ENCODE measurements at places on chromosomes 1 and 21. TPM values are rescaled to one million over a fixed set of nuclear protein-coding genes. Genes with fewer than 3 reads are reported as not detected.

PRMT6 gene
- total RNA-seq, result 6.1 TPM

- H3K27ac ChIP-seq, result peak overlapping the region; percentile 41
- H3K27me3 ChIP-seq, result no peaks in the 10 kb centered on the region
- peaks cover 10% of the 10 kb centered on the region for H3K4me1 ChIP-seq
- no peak for DNase-seq
- H3K4me3 ChIP-seq, result peak overlapping the region; percentile 22
- H3K36me3 ChIP-seq, result no peaks in the 10 kb centered on the region
Measured at GRCh38 chr21:35528116-35529042, 479.3 kb upstream of the RUNX1 start.

GRCh38 chr21:45421071-45421845 lies 16.3 kb downstream of the COL18A1 start:
- H3K27me3 ChIP-seq, result no peaks in the 10 kb centered on the region
- peak; percentile 68 for DNase-seq
- H3K36me3 ChIP-seq, result no peaks in the 10 kb centered on the region
- no peak overlapping the region for H3K4me3 ChIP-seq
- H3K4me1 ChIP-seq, result no peaks in the 10 kb centered on the region

DNA sequence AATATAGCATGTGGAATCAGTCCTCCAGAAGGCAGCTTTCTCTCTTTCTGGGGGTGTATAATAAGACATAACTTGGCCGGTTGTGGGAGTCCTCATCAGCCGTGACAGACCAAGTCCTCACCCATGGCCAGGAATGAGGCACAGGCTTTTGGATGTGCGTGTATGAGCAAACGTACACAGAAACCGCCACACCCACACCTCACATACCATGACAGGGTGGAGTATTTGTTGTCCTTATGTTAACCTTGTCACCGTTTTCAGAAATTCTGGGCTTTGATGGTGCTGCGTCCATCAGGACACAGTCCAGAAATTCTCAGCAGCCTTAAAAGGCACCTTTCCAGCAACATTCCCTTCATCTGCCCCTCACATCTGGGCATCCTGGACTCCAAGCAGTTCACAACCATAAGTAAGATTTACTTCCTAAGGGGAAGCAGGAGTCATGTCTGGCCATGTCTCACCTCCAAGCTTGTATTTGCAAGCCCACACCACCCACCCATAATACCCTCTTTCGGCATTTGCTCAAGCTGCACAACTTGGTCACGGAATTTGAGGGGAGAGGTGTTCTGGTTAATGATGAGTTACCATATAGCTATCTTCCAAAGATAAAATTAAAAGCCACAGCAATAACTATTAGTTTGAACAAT lies 12.4 kb downstream of the C1orf116 start:
- H3K4me3 ChIP-seq, result no peak overlapping the region
- DNase-seq, result no peak
- no peaks in the 10 kb centered on the region for H3K27me3 ChIP-seq

OPTC gene
- total RNA-seq, result not detected

DNA sequence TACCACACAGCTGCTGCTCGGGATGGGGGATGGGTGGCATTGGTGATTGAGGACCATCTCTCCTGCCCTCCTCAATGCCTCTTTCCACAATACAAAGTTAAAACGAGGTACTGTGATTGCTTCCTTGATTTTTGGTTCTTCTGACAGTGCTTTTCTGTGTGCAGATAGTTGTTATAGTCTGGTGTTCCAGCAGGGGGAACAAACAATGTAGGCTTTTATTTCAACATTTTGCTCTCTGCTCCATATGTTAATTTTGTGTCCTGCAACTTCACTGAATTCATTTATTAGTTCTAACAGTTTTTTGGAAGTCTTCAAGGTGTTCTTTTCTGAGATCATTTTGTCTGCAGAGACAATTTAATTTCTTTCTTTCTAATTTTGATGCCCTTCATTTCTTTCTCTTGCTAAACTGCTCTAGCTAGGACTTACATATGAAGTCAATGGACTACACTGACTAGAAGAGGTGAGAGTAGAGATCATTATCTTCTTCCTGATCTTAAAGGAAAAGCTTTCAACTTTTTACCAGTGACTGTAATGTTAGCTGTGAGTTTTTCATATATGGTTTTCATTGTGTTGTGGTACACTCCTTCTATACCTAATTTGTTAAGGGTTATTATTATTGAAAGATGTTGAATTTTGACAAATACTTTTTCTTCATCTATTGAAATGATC lies 45.4 kb downstream of the TNFSF18 start:
- H3K27ac ChIP-seq, result no peak overlapping the region
- H3K36me3 ChIP-seq, result no peaks in the 10 kb centered on the region
- no peaks in the 10 kb centered on the region for H3K27me3 ChIP-seq
- DNase-seq, result no peak
- H3K4me1 ChIP-seq, result no peaks in the 10 kb centered on the region

CLCA1 gene
- total RNA-seq, result not detected

OR2L5 gene
- total RNA-seq, result not detected

DNA sequence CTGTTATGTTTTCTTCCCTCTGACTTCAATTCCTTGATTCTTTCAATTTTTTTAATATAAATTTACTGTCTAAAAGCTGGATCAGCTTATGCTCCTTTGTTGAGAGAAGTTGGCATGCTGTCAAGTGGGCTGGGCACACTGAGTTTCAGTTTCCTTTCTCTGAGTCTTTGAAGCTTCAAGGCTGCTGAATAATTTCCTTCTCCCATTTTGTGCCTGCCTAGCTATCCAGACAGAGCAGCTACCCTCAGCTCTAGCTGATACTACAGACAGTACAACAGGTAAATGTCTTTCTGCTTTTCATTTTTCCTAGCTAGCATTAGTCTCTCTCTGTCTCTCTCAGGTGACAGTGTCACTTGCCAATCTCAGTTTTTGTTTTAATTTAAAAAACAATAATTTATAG lies at the start of gene IFI44:
IFI44 (plus strand) TSS at position 204 of the 400 bp plus-strand sequence. CDS start 365 bp downstream, outside the sequence.
- peak within 1 kb of the TSS; percentile 36 for H3K27ac ChIP-seq
- H3K36me3 ChIP-seq, result peaks cover 4% of the 10 kb centered on the region
- H3K27me3 ChIP-seq, result no peaks in the 10 kb centered on the region
- H3K4me1 ChIP-seq, result no peaks in the 10 kb centered on the region
- DNase-seq, result peak; percentile 88

MROH9 gene
- total RNA-seq, result not detected

DNA sequence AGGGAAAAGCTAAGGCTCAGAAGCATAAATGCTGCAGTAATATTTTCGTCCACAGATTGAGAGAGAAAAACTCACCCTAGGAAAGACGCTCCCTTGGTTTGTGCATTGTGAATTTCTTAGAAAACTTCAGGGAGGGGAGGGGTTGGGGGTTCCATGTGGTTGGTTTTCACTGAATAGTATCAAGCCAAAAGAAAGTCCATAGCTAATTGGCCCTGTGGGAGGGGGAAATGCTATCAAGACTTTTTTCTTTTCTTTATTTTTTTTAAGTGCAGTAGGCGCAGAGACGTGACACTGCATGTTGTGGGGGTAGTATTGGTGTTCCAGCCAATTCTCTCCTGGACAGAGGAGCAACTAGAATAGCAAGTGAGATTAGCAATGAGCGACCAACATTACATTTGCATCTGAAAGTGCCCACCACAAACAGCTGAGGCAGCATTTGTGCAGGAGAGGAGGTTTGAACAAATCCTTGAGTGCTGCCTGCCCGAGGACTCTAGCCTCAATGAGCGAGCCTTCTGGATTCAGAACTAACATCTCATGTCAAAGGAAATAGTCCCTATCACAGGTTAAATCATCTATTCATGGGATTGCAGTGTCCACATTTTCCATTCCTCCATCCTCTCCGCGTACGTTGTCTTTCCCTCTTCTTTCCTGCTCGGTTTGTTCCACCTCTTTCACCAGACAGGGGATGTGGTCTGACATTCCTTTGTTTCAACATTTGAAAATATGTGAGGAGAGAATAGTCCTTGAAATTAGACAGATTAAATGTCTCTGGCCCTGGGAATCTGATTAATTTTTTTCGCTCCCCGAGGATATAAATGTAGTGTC lies 118.0 kb upstream of the MARK1 start:
- H3K4me1 ChIP-seq, result no peaks in the 10 kb centered on the region
- DNase-seq, result no peak
- no peak overlapping the region for H3K4me3 ChIP-seq
- H3K27me3 ChIP-seq, result no peaks in the 10 kb centered on the region
- H3K36me3 ChIP-seq, result no peaks in the 10 kb centered on the region
- H3K27ac ChIP-seq, result no peak overlapping the region

SYCP1 gene
- not detected for total RNA-seq

GRCh38 chr1:20058531-20058930 lies 11.5 kb upstream of the PLA2G5 start:
- no peaks in the 10 kb centered on the region for H3K27me3 ChIP-seq
- no peak overlapping the region for H3K4me3 ChIP-seq
- no peaks in the 10 kb centered on the region for H3K36me3 ChIP-seq
- no peak for DNase-seq
- peaks cover 12% of the 10 kb centered on the region for H3K4me1 ChIP-seq

GRCh38 chr1:169739980-169740379 lies 6.1 kb upstream of the SELE start:
- H3K4me3 ChIP-seq, result no peak overlapping the region
- H3K27me3 ChIP-seq, result no peaks in the 10 kb centered on the region
- H3K4me1 ChIP-seq, result no peaks in the 10 kb centered on the region

COL24A1 gene
- total RNA-seq, result 7.6 TPM

DNA sequence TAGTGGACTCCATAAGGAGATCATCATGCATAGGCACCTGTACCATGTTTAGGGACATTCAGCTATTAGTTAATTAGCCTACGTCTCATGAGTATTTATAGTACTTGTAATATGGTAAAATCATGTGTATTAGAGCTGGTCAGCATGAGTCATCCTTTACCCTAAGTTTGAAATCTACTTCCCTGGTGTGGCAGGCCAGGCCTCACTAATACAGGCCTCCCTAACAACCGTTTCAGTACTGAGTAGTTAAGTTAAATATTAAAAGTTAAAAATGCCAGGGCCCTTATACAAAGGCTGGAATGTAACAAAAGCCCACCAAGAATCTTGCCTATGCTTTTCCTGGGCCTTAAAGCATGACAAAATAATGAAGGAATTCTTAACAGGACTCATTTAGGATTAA lies 356.3 kb upstream of the DPYD start:
- H3K4me3 ChIP-seq, result no peak overlapping the region
- no peaks in the 10 kb centered on the region for H3K27me3 ChIP-seq
- no peaks in the 10 kb centered on the region for H3K4me1 ChIP-seq
- no peaks in the 10 kb centered on the region for H3K36me3 ChIP-seq
- no peak for DNase-seq

DNA sequence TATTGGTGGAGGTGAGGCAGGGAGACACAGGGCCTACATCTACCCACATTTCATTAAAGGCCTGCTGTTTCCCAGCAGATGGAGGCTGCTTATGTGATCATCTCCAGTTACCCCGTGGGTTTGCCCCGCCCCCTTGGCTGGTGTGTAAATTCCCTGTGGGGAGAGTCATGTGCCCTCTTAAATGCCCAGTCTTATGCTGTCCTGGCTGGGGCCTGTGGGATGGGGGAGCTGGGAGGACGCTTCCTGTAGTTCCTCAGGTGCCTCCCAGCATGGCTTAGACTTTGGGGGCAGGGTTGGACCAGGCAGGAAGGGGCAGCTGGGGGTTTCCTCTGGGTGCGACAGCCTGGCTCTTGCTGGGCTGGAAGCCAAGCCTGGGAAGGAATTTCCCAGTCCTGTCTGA lies 15.5 kb upstream of the CITED4 start:
- peak overlapping the region; percentile 77 for H3K27ac ChIP-seq
- DNase-seq, result peak; percentile 90
- H3K4me3 ChIP-seq, result no peak overlapping the region
- H3K36me3 ChIP-seq, result no peaks in the 10 kb centered on the region
- H3K4me1 ChIP-seq, result peaks cover 14% of the 10 kb centered on the region
- no peaks in the 10 kb centered on the region for H3K27me3 ChIP-seq

DNA sequence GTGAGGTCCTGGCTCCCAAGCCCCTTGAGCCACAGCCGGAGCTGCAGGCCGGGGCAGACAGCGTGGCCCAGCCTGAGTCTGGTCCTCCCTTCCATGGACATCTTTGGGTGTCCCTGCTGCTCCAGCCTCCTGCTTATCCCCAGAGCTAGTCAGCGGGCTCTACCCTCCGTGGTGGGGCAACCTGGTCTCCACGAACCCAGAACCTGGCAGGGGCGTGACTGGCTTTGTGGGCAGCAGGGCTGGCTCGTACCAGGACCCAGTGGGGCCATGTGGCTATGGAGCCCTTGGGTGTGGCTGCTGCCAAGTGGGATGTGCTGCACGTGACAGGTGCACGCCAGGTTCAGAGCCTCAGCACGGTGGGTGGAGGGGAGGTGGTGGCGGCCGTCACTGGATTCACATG lies 18.3 kb downstream of the CFAP410 start:
- H3K27me3 ChIP-seq, result no peaks in the 10 kb centered on the region
- H3K36me3 ChIP-seq, result peaks cover 16% of the 10 kb centered on the region
- no peaks in the 10 kb centered on the region for H3K4me1 ChIP-seq
- no peak overlapping the region for H3K27ac ChIP-seq

GBP4 gene
- total RNA-seq, result 3.0 TPM

- peak overlapping the region; percentile 47 for H3K27ac ChIP-seq
- H3K4me3 ChIP-seq, result no peak overlapping the region
- no peaks in the 10 kb centered on the region for H3K36me3 ChIP-seq
- H3K4me1 ChIP-seq, result peaks cover 48% of the 10 kb centered on the region
- no peaks in the 10 kb centered on the region for H3K27me3 ChIP-seq
Measured at GRCh38 chr1:91778964-91779363, 107.0 kb downstream of the TGFBR3 start.

ARTN gene
- total RNA-seq, result not detected

DNA sequence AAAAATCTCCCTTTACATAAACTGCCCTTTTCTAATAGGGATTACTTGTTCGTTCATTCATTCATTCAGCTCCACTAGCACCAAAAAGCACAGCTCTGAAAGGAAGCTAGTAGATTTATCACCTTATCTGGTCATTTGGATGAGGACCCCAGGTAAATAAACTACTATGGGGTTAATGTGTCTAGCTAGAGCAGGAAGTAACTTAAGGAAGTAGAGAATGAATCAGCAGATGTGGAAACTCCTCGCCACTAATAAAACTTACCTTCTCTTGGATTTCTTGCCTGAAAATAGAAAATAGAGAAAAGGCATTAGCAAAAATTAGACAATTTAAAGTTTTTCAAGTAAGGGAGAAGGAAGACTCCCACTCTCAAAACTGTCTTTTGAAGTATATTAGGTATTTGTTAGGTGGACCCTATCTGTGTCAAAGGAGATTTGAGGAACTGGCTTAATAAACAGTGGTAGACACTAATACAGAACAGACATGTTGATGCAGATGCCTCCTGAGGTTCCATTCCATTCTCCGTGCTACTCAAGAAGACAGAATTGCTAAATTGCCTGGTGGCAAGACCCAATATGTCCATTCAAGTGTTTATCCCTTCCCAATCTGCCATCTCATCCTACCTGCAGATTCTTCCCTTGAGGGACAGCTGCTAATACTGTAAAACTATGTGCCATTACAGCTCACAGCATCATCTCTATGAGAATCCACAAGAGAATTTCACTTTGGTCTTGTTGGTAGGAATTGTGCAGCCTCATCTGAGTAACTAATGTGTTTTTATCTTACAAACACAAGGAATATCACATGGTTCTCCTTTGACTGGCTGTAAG lies 14.9 kb downstream of the SELL start:
- no peak for DNase-seq
- H3K4me1 ChIP-seq, result no peaks in the 10 kb centered on the region
- H3K27ac ChIP-seq, result no peak overlapping the region
- no peaks in the 10 kb centered on the region for H3K36me3 ChIP-seq
